ENCODE measurements at places on chromosomes 6 and 20.
A peak's percentile ranks its signal among the peaks of the same experiment; 100 is the strongest.

- DNase-seq = no peak
Measured at GRCh38 chr6:18845896-18846295, 458.7 kb downstream of the RNF144B start.

- DNase-seq = no peak
Measured at GRCh38 chr6:132348231-132348630, 53.0 kb downstream of the MOXD1 start.

- no peak for DNase-seq
Measured at GRCh38 chr6:42735976-42736375, 9.9 kb downstream of the TBCC start.

DNA sequence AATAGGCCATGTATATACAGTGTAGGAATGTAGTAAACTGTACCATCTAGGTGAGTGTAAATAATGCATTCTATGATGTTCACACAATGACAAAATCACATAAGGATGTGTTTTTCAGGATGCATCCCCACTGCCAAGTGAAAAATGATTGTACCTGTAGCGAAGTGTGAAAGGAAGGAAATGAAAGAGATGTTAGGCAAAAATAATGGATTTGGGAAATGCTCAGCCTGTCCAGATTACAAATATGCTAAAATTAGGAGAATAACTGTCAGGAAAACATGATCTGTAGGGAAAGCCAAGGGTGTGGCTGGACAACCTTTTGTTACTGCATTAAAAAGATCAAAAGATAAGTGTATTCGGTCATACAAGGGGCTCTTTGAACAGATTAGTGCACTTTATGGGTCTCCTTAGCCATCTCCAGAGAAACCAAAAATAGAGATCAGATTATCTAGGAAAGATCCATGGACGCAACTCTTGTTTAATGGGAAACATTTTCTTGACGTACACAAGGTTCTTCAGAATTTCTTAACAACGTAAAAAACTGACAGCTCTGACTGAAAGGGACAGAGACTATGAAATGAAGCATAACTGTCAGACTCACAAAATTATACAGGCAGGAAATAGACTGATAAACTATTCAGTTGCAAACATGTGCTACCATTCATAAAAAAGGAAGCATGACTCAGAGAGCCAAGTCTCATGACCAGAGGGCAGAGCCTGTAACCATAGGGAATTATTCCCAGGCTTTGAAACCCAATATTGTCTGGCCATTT is 253.6 kb upstream of the RAB32 start:
- DNase-seq = peak; percentile 82

DNA sequence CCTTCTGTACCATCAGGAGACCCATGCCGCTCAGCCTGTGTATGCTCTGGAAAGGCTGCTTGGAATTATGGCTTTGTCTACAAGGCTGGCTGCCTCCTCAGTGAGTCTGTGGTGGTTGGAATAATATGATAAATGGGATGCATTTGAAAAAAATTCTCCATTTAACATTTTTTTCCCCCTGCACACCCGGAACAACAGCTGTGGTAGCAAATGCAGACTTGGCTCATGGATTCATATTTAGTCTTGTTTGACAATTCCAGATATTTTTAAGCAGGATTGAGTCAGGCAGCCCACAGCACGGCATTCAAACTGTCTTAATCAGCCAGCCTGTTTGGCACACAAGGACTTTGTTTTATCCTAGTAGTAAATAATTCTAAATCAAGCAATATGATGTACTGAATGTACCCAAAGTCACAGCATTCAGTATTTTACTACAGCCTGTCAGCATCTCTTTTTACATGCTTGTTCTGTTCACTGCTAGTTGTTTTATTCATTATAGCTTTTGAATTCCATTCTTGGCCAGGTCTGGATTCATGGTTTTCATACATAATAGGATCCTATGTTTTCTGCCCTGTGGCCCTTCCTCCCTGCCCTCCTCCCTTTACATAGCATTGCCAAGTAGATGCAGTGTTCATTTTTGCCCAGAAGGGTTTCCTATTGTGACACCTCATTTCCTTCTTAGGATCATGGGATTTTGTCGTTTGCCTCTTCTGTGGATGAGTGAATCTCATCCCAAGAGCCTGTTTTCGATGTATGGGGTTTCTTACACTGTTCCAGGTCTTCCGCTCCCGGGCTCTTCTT is 68.1 kb downstream of the LRRC1 start:
- DNase-seq = no peak

DNA sequence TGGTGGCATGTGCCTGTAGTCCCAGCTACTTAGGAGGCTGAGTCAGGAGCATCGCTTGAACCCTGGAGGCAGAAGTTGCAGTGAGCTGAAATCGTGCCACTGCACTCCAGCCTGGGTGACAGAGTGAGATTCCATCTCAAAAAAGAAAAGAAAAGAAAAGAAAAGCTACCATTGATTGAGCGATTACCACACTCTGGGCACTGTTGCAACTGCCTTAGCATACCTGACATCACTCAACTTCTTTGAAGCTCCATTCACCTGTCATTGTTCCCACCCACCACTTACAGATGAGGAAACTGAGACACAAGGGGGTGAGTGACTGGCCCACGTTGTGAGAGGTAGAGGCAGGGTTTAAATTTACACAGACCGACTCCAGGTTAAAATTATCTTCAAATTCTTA is 442.1 kb upstream of the SULF2 start:
- no peak for DNase-seq

- DNase-seq = no peak
Measured at GRCh38 chr20:53623134-53623453, 29.5 kb upstream of the ZNF217 start.

- DNase-seq = no peak
Measured at GRCh38 chr6:130366107-130367005, 539 bp downstream of the TMEM200A start.

- DNase-seq = no peak
Measured at GRCh38 chr6:56541030-56541600, 101.6 kb downstream of the DST start.

DNA sequence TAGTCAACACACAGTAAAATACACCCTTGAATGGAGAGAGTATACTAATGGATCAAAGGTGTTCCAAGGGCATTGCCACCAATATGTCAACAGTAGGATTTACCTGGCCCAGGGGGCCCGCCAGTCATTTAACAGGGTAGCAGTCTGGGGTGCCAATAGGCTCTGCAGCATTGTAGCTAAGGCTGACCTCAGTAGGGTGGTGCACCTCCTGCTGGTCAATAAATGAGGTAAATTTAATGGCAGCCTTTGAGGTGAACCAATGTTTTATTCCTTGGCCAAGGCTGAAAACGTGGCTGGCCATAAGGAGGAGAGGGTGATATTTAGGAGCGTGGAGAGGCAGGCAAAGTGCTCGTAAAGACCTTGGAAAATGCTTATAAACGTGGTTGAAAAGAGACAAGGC is 147.2 kb downstream of the RPS12 start:
- DNase-seq = no peak

DNA sequence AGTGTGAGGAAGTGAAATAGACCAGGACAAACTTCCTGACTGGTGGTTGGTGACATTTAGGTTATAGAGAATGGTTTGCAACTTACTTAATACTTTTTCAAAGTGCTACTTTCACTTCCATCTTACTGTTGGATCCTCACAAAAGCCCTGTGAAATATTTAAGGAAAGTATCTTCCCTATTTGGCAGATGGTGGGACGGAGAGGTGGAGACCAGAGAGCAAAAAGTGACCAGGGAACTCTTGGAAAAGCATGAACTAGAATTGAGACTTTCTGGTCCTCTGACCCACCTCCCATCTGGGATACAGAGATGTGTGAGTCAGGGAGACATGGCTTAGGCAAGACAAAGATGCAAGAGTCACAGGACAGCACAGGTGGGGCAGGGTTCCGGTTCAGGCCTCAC is 3.0 kb downstream of the TRIM10 start:
- no peak for DNase-seq

GRCh38 chr6:52233975-52234823 is 10.1 kb downstream of the IL17F start:
- DNase-seq = peak; percentile 66

- DNase-seq = no peak
Measured at GRCh38 chr6:86832686-86833085, 104.6 kb upstream of the HTR1E start.

GRCh38 chr6:81894306-81894705 is 141.8 kb upstream of the TENT5A start:
- DNase-seq = no peak

- no peak for DNase-seq
Measured at GRCh38 chr20:44590980-44591778, 8.8 kb downstream of the PKIG start.

DNA sequence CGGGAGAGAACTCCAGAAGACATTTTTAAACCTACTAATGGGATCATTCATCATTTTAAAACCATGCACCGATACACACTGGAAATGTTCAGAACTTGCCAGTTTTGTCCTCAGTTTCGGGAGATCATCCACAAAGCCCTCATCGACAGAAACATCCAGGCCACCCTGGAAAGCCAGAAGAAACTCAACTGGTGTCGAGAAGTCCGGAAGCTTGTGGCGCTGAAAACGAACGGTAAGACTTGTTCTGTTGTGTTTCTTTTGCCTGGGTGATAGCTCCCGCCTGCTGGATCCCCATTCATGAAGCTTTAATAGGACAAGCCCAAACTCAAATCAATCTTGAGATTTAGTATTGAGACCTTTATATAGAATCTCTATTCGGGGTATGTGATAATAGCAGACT is 4.2 kb downstream of the TNFAIP3 start:
- DNase-seq = no peak

DNA sequence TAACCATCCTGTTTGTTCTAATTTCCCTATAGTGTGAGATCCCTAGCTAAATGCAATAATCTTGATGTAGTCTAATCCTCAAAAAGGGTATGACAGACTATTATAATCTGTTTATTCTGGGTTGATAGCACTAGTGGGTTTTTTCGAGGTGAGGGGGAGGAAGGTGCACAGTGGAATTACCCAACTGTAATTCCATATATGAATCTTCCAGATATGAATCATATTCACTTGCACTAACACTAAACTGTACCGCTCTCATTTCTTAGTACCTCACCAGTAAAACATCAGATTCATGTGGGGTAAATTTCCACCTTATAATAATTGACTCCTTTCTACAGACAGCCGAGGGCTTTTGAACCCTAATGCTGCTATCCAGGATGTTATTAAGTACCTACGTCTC is 16.5 kb downstream of the NCOA7 start:
- DNase-seq = no peak

- no peak for DNase-seq
Measured at GRCh38 chr6:93584300-93584699, 164.9 kb upstream of the EPHA7 start.

DNA sequence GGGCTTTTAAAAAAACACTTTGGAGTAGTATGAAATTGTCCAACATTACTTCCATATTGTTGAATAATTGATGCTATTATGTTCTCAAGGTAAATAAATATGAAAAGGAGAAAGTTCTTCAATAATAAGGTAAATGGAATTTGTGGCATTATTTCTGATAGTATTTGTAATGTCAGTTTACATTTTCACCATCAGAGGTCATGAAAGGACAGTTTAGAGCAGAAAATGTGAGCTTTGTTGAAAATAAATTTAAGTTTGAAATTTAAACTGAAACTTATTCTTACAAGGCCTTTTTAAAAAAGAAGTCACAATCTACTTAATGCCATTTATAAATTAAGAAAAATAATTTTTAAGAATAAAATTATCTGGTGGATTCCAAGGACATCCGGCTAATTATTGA is 15.8 kb upstream of the CEP162 start:
- DNase-seq = no peak

GRCh38 chr6:19472850-19473249 is 364.3 kb upstream of the ID4 start:
- DNase-seq = no peak

GRCh38 chr6:105797983-105798453 is 288.1 kb upstream of the PRDM1 start:
- peak; percentile 77 for DNase-seq

DNA sequence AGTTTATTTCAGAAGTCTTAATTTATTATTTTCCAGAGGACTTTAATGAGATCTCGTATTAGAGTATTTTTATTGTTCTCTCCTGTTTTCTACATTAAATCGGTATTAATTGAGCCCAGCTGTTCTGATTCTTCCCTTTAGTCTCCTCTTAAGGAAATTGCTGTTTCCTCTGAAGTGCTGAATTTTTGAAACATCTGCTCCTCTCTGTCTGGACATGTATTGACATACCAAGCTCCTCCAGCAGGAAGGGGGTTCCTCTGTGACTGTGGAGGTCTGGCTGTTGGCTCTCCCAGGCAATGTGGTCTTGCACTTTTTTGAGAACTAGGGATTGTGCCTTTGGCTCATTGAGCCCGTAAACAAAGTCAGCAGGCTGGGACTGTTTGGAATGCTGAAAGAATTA is 74.9 kb downstream of the MAP3K4 start:
- DNase-seq = peak; percentile 35

- DNase-seq = no peak
Measured at GRCh38 chr6:50096296-50096695, 46.6 kb upstream of the DEFB112 start.

DNA sequence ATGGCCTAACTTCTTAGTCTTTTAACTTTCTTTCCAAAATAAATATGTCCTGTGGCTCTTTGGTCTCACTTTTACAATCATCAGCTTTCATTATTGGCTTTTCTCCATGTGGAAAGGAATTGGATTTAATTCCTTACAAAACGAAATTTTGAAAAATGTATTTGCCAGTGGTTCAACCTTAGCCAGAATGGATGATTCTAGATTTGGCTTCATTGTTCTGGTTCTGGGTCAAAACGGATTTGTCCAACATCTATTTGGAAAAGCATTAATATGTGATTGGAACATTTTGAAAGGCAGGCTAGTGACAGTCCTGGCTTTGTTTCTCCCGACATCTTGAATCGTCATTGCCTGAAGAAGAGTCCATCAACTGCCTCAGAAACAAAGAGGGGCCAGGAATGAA is 59.2 kb downstream of the TENT5A start:
- DNase-seq = no peak

- no peak for DNase-seq
Measured at GRCh38 chr6:154500769-154501577, 9.5 kb downstream of the CNKSR3 start.

- DNase-seq = no peak
Measured at GRCh38 chr6:73519926-73520687, 725 bp downstream of the EEF1A1 start.

GRCh38 chr6:15442467-15442866 is 196.6 kb downstream of the JARID2 start:
- no peak for DNase-seq

DNA sequence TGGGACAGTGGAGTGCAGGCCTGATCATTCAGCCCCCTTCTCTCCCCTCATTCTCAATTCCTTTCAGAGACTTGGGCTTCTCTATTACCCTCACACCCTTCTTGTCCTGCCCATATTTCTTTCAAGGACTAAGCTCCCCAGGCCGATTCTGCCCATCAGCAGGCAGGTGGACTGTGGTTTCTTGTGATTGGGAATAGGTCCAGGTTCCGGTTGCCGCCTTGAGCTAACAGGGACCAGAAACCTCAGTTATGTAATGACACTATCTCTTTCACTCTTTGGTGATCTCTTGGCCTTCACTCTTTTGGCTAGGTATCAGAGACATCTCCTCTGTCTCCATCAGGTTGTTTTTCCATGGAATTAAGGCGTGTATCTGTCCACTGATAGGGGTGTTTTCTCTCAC is 6.5 kb downstream of the MUCL3 start:
- DNase-seq = no peak

GRCh38 chr6:44809258-44809657 is 421.8 kb downstream of the CDC5L start:
- no peak for DNase-seq

- DNase-seq = no peak
Measured at GRCh38 chr6:2979819-2980464, 8.6 kb upstream of the SERPINB6 start.

- DNase-seq = peak; percentile 49
Measured at GRCh38 chr20:45436732-45437485, 21.0 kb downstream of the PIGT start.

GRCh38 chr6:85416049-85416448 is 33.8 kb upstream of the NT5E start:
- DNase-seq = no peak

- no peak for DNase-seq
Measured at GRCh38 chr6:167255918-167256553, 35.1 kb upstream of the UNC93A start.
